ENCODE measurements at places on chromosomes 11 and 22.
A peak's percentile ranks its signal among the peaks of the same experiment; 100 is the strongest.

DNA sequence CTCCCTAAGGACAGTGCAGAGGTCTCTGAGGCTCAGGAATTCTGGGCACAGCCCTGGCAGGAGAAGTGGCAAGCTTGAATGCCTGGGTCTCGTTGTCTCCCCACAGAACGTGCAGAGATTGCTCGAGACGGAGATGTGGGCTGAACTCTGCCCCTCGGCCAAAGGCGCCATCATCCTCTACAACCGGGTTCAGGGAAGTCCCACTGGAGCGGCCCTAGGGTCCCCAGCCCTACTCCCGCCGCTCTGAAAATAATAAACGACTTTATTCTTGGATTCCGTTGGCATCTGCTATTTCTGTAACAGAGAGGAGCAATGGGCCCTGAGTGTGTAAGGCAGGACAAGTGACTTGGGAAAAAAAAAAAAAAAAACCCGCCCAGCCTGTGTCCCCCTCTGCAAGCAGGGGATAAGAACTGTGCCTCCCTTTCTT lies 591 bp upstream of the DNAJC4 start:
- DNase-seq, result no peak

DNA sequence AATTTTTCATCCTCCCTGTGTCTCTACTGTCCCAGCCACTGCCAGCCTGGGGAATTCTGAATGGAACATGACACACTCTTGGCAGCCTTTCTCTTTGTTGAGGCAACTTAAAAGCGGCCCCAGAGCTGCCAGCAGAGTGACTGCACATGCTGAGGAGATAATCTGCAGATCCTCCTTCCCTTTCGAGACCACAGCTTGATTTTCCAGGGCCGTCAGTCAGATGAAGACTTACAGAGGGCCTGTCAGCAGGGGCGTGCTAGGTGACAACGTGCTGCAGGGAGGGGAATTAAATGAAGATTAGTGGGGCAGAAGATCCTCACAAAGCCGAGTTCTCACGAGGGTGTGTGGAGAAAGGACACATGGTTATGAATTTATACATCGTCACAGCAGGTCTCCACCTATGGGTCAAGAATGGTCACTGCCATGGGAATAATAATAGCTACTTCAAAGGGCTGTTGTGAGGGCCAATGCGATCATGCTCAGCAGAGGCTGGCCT lies 193.5 kb upstream of the PITPNB start:
- no peak for DNase-seq

GRCh38 chr22:40410272-40410671 lies 39.9 kb downstream of the SGSM3 start:
- no peak for DNase-seq

DNA sequence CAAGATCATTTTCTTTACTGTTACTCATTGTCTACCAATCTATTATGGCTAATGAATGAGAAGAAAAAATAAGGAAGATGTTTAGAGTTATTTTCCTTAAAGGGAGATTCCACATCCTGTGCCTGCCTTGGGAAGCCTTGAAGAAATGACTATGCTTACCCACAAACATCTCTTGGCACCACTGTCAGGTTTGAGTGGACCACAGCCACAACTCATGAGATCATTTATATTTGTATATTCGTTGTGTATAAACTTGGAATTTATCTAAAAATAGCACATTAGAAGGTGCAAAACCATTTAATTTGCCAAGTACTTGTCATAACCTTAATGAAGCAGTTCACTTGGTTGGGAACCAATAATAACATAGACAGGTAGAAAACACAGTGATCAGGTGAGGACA lies 740.8 kb downstream of the DLG2 start:
- no peak for DNase-seq

DNA sequence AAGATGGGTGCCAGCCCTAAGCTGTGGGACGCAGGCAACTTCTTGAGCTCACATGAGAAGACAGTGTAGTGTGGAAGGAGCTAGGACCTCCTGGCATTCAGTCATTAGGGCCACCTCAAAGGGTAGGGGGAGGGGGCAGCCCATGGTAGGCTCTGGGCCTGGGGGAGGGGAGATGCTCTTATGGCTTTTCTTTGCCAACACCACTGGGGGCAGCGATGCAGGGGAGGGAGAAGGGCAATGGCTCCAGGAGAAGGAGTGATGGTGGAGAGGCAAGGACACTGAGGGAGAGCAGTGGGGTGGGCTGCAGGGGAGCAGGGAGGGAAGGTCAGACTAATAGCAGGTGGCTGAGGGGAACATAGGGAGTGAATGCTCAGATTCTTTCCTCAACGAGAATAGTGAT lies 63.3 kb upstream of the SUSD2 start:
- DNase-seq, result no peak

- DNase-seq, result no peak
These were observed 27.4 kb downstream of the FAT3 start for GRCh38 chr11:92251980-92252379.

DNA sequence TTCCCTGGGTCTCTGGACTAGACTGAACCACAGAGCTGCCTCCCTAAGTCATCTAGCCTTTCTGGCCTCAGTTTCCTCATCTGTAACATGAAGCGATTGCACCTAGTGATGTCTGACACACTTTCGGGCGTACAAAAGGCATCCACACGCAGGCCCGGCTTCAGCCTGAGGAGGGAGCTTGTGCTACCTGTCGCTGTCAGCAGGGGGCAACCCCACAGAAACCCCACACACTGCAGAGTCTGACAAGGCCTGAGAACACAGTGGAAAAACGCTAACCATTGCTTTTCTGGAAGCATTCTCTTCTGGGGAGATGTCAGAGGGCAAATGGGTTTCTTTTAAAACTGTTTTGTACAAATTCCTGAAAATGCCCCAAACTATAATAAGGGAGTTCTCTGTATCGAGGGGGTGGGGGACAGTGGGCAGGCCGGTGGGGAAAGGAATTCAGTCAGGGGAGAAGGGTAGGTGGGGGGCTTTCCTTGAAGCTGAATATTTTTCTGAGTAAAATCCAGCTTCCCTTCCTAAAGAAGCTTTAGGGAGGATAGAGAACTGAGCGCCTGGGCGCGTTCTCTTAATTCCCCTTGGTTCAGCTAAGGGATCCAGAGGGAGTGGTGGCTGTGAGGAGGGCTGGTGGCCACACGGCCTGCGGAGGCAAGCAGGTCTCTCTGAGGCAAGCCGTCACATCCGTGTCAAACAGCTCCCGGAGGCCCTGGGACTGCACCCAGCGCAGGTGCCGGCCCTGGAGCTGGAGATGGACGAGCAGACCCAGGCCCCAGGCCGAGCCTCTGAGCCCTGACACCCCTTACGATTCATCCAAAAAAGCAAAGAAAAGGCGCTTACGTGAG lies 533 bp downstream of the ELF5 start:
- peak; percentile 28 for DNase-seq

DNA sequence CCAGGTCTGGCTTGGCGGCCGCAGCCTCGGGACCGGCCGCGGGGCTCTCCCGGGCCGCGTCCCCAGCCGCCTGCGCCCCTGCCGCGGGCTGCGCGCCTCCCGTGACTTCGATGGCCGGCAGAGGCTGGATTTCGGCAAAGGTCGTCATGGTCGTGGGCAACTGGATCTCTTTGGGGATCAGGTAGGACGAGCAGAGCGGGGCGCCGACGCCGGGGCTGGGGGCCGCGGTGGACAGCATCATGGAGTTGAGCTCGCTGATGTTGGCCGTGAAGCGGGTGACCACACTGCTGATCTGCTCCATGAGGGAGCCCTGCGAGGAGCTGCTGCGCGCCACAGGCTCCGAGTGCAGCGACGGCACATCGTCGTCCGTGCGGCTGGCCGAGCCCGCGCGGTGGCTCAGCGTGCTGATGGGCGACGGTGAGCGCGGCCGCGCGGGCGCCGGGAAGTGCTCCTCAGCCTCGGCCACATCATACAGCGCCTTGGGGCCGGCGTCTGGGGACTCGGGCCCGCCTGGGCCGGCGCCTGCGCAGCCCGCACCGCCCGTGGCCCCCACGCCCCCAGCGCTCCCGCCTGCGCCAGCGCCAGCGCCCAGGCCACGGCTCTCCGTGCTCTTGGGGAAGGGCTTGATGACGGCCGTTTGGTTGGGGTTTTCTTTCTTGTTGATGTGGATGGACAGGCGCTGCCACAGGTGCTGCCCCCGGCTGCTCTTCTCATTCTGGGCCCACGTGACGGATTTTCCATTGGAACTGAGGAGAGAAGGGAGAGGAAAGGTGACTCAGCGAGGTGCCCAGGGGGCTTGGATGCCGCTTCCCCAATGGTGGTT lies 171.4 kb upstream of the CTSC start:
- DNase-seq, result peak; percentile 42
